ENCODE measurements at places on chromosomes 16 and 17.

DNA sequence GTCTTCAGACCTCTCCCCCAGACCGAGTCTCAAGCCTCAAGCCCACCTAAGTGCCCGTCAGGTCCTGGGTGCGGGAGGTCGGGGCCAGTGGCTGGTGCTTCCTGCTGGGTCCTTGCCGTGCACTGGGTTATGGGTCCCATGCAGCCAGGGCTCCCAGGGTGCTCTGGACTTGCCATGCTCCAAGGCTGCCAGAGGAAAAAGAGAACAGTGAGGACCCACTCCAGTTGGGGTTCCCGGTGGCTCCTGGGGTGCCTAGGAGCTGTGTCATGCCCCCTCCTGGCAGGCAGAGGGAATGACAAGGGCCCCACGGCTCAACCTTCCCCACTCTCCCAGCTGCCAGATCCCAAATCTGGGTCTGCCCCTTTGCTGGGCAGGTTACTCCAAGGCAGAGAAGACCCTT is 3.8 kb downstream of the SNX20 start:
- DNase-seq, result no peak

GRCh38 chr16:24054741-24055491 is 201.2 kb upstream of the CACNG3 start:
- no peak for DNase-seq

GRCh38 chr17:77804796-77805426 is 153.6 kb upstream of the TNRC6C start:
- no peak for DNase-seq

DNA sequence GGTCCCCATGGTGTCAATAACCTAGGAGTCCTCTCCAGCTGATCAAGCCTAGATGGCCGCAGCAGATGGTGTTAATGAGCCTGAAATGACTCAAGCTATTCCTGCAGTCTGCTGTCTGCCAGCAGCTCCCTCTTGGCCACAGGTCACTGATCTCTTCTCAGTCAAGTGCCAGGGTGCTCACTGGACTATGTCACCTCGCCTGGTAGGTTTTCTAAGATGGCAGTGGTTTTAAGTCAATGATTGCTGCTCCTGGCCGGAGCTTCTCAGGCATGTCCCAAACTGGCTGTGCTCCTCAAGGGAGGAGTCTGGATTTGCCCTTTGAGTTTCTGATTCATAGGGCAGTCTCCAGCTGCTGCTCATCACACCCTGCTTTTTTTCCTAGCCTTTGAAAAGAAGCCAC is 58.6 kb upstream of the SHISA6 start:
- no peak for DNase-seq

DNA sequence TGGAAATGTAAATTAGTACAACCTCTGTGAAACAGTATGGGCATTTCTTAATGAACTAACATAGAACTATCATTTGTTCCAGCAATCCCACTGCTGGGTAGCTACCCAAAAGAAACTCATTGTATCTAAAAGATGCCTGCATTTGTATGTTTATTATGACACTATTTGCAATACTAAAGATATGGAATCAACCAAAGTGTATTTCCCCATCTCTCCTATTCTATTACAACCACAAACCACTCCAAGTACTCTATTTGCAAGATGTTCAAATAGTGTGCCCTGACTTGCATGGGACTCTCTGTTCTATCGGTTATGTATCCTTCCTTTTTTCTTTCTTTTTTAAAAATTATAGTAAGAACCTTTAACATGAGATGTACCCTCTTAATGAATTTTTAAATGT is 845.2 kb downstream of the CDH11 start:
- DNase-seq, result no peak
